Activated naive CD8-positive, alpha-beta T cell treated with anti-CD3 and anti-CD28 coated beads for 36 hours (primary cell): ENCODE measurements at places on chromosomes 5 and 9.

DNA sequence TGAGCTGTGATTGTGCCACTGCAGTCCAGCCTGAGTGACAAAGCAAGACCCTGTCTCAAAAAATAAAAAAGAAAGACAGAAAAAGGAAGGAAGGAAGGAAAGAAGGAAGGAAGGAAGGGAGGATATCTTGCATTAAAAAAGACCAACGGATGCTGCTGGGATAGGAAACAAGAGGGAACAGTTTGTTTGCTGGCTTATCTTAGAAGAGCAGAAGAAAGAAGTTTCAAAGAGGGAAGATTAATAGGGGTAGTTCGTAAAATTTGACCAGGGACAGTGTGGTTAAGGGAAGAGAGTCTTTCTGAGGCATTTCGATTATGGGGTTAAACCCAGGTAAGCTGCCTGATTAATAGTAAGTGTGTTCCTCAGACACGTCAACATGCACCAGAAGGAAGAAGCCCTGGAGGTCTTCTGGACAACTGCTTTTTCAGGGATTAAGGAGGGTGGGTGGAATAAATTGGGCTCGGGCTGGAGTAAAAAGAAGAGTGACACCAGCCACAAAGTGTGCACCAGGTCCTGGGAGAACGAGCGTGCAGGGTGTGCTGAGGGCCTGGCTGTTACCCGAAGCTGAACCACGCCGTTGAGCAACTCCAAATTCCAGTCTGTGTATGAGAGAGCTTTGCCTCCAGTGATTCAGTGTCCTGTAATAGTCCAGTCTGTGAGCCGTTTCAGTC, 24.8 kb downstream of the FYB1 start:
- no peak for DNase-seq

DNA sequence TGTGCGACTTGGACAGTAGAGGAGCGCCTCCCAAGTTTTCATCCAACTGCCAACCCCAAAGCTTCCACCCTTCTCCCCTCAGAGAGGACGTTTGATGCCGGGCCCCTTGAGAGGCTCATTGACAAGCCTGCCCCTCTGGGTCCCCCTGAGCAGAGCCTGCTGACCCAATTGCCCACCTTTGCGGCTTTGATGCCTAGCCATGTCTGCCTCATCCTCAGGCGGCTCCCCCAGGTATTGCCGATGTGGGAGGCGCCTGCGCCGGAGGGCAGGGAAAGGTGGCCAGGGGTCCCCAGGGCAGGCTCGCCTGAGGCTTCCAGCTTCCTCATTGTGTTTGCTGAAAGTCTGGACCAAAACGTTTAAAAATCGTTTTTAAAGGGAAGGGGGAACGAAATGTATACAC, 1.4 kb downstream of the ODF2 start:
- DNase-seq: no peak

DNA sequence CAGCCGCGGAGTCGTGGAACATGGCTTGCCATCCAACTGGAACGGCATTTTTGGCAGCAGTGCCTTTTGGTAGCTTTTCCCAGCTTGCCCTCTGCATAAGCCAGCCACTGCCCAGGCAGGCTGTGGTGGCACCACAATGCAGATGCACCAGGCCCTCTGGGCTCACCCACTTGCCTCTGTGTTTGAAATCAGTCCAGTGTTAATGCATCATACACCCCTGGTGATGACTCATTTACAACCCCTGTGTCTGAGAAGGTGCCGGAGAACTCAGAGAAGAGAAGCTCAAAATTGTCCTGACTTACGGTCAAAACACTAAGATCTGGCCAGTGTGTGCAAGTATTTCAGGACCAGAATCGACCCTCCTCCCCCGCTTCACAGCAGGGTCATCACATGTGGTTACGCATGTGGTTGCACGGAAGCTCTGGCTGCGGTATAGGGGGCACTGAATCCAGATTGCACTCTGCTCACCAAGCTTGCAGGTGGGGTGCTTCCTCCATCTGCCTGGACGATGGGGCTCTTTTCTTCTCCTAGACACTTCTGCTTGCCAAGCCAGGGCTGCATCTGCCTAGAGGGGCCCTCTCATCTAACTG, 66.5 kb upstream of the SMIM15 start:
- no peak for DNase-seq

DNA sequence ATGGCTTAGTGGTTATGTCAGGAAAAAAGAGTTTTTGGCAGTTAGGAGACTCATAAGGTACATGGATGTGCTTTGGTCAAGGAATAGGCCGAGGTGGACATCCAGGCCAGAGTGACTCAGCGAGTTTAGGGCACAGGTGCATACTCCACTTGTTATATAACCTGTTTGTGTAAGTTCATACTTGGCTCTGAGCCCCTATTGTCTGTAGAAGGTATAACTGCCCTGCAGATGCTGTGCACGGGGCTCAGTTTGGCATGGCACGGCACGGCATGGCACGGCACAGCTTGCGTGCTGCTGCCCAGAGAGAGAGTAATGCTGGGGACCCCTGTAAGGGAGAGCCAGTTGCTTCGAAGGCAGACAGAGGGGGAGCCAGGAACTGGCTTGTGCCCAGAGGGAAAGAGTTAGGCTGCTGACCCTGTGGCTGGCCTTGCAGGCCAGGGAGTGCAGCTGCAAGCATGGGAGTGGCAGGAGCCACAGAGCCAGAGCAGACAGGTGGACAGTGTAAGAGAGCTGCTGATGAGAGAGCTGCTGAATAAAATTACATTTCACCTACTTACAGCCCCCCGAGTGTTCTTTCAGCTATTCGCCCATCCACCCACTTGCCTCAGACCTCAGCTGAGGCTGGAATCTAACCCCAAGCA, 32.2 kb downstream of the GCNT4 start:
- no peak for DNase-seq

DNA sequence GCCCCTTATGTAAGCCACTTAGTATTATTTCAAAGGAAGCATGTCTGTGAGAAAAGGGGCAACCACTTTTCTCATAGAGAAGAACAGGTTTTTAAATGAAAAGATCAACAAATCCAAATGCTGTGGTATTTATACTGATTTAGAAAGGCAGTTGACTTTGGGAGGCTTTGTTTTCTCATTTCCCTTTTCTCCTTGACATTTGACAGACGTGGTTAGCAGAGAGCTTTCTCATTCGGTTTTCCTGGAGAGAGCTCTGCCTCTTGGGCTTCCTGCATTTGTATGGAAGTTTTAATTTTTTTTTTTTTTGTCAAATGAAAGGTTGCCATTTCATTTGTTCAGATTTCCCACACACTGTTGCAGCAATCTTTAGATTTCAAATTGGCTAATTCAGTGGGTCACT, 62.5 kb downstream of the EXOSC2 start:
- no peak for DNase-seq

- peak; percentile 74 for DNase-seq
Measured at GRCh38 chr5:140145818-140146522, 20.2 kb downstream of the IGIP start.

GRCh38 chr5:39158127-39158593, 61.2 kb downstream of the FYB1 start:
- DNase-seq: no peak

DNA sequence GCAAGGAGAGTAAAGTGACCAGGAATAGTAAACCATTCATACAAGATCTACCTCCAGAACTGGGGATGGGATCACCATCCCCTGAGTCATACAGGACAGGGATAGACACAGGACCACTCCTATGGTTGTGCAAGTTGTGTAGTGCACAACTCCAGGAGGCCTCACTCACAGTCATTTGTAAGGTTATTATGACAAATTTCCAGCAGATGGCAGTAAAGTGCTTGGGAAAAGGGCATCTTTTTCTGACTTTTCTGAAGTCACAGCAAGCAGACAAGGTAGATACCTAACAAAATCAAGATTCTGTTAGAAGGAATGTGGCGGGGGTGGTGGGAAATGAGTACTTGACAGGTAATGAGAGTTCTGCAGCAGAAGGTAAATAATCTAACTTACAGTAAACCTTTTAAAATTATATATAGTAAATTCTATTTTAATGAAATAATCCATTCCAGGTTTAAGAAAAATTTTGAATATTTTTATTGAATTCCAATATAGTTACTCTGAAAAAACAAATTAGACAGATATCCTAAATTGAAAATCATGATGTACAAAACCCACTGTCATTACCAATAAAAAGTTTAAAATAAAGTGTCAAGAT, 16.7 kb upstream of the KIF27 start:
- no peak for DNase-seq

DNA sequence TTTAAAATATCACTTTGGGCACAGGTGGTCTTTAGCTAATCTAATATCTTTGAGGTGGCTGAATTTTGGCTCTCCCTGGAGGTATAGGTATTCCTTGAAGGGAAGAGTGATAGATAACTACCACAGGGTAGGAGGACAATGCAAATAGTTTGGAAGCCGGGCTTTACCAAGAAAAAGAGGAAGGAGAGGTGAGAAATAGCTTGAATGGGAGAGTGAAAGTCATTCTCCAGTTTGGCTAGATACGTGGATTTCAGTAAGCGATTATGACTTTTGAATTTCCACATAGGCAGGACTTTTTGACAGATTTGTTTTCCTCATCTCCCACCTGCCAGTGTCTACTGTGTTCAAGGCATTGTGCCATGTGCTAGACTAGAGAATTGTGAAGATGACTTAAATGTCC, 45.5 kb downstream of the RASA1 start:
- no peak for DNase-seq

DNA sequence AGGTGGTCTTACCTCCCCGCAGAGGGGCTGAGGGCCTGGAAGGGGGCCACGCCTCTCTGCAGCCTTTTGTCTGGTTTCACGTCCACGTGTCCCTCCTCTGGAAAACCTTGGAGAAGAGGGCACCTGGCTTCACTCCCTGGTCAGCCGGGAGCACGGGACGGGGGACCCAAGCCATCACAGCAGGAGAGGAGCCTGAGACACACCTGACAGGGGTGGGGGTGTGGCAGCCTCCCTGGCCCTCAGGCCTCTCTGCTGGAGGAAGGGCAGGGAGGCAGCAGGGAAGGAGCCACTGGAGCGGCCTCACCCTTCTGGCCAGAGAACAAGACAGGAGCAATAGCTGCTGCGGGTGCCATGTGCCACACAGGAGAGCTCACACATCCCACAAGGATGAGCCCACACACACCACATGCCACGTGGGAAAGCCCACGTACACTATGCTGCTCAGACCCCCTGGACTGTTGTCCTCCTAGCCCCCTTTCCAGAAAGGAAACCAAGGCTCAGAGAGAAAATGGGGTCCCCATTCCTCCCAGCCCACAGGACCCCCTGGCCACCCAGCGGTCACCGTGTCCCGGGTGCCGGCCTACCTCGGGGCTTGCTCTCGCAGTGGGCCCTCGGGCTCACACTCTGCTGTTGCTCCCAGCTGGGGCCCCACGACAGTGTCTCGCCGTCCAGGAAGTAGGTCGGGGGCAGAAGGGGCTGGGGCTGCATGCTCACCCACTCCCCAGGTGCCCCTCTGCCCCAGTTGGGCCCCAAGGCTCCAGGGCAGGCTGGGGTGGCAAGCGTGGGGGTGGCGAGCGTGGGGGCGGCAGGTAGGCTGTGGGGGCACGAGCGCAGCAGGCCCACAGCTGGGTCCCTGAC, 18.2 kb downstream of the CCDC187 start:
- DNase-seq: no peak

DNA sequence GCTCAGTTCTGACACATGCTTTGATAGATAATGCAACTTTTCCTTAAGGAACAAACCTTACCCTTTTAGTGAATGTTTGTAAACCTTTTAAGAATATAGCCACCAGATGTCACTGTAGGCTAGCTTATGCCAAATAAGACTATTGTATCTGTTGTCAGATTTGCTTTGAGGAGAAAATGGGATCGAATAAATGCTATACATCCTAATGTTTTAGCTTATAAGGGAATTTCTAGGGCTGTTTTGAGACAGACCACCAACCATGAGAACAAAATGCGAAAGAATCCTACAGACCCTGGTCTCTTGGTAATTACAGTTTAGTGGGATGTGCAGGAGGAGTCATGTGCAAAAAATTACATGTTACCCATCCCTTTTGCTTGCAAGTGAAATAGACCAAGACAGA, 127.6 kb upstream of the NMUR2 start:
- no peak for DNase-seq

GRCh38 chr9:120331913-120332312, 248.1 kb downstream of the CDK5RAP2 start:
- DNase-seq: no peak

- no peak for DNase-seq
Measured at GRCh38 chr9:14797435-14797834, 74.9 kb upstream of the CER1 start.

- no peak for DNase-seq
Measured at GRCh38 chr5:125775896-125776295, 647.3 kb upstream of the GRAMD2B start.

GRCh38 chr9:35164711-35165110, 2.9 kb downstream of the UNC13B start:
- no peak for DNase-seq

- no peak for DNase-seq
Measured at GRCh38 chr5:93909356-93909755, 168.0 kb upstream of the POU5F2 start.

GRCh38 chr5:175589714-175590113, 68.2 kb upstream of the HRH2 start:
- DNase-seq: no peak

GRCh38 chr5:60540856-60541805, 158.8 kb downstream of the DEPDC1B start:
- no peak for DNase-seq

DNA sequence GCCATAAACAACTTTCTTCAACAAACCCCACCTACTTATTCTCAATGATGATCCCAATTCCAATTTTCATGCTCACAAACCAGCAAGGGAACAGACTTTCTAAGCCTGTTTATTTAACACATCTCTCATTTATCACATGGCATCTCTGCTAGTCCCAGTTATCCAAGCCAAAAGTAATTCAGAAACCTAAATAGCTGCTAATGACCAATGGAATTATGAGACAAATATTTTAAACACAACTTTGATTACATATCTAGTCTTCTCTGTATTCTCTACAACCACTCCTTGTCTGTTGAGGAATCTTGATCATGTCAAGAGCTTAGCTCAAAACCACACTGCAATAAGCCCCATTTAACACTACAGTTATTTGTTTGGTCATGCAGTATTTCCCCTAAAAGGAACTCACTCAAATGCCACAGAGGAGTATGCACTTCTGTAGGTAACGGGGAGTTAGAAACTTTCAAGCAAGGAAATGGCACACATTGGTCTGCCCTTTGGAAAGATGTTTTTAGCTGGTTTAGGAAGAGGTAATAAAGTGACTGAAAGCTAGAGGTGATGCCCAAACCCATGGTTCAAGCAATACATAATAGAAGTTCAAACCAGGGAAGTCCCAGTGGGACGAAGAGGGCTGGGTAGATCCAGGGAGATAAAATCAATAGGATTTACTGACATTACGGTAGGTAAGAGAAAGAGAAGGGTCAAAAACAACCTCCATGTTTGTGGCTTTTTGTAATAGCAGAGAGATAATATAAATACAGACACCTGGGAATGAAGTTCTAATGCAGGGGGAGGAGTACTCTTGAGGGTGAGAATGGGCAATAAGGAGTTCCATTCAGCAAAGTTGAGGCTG, 42.1 kb upstream of the HTR4 start:
- DNase-seq: no peak
